ENCODE measurements at places on chromosomes 11 and 22.

DNA sequence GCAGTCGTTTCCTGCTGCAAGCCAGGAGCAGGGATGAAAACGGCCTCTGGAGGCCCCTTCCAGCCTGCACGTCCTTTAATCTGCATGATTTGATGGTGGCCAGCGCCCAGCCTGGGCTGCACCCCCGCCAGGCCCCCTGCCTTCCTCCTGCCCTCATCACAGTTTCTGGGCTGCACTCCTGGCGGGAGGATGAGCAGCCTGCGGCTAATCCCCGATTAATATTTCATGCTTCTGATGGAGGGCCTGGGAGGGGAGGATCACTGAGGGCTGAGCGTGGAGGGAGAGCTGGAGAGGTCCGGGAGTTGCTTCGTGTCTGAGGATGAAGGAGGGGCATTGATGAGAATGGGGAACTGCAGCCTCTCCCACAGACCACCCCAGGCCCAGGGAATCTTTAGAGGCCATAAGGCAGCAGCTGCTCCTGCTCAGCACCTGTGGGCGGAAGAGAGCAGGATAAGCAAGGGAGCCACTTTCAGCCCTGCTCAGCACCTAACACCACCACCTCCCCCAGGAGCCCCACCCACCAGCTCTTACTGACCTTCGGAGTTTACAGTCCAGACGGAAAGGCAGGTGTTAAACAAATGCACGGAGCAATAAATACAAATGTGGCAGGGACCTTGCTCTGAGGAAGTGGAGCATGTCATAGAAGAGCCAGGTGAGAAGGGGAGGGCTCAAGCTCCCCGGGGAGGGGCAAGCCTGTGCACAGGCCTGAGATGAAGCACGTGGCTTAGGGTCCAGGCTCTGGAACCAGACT, 135.0 kb upstream of the NECTIN1 start:
- DNase-seq: no peak

DNA sequence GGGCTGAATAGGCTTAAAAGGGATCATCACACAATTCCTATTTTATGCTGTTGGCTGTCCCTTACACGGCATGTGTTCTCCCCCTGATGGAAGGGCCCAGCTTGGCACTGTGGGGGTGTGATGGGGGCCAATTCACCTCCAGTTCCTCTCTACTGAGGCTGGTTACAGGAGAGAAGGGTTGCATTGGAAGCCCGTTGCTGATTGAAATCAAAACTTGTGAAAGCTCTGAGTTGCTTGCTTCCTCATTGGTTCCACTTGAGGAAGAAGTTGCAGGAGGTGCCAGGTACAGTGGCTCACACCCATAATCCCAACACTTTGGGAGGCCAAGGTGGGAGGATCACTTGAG, 13.3 kb upstream of the PRG2 start:
- DNase-seq: no peak

GRCh38 chr11:41189701-41190436, 269.6 kb downstream of the LRRC4C start:
- DNase-seq: no peak

DNA sequence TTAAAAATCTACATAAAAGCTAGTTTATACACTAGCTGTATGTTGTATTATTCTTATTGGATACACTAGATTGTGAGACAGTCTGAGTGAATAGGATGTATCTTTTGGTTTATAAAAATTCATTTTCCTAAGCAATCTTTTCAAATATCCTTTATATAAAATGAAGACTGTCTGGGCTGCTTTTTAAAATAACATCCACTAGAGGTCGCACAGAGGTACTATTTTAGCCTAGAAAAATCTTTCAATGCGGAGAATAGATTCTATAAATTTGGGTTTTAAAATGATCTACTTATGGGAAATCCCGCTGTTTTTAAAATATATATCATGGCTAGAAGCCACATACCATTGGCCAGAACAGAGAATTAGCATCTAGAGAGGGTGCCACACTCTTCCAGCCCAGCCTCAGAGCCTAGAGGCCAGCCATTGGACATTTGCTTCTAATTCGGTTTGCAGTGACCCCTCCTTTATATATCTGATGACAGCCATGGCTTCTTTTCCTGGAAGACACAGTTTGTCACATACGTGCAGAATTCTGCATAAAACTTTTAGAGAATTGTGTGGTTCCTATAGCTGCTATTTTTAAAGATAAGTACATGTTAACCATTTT, 7.3 kb downstream of the C11orf97 start:
- no peak for DNase-seq

- no peak for DNase-seq
Observed at GRCh38 chr11:130675371-130675821, 227.0 kb downstream of the ADAMTS15 start.

DNA sequence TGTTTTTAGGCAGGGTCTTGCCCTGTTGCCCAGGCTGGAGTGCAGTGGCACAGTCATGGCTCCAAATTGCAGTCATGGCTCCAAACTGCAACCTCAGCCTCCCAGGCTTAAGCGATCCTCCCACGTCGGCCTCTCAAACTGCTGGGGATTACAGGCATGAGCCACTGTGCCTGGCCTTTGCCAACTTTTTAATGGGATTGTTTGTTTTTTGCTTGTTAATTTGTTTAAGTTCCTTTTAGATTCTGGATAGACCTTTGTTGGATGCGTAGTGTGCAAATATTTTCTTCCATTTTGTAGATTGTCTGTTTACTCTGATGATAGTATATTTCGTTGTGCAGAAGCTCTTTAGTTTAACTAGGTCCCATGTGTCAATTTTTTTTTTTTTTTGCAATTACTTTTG, 10.0 kb upstream of the SCGB1D1 start:
- no peak for DNase-seq

All from stimulated activated effector memory CD8-positive, alpha-beta T cell treated with anti-CD3 and anti-CD28 coated beads, Interleukin-12 subunit alpha, Interleukin-12 subunit beta, amount 100 ng/mL, for 72 hours (primary cell).